Urothelium cell line (cell line): ENCODE measurements at places on chromosomes 5 and 9.

DNA sequence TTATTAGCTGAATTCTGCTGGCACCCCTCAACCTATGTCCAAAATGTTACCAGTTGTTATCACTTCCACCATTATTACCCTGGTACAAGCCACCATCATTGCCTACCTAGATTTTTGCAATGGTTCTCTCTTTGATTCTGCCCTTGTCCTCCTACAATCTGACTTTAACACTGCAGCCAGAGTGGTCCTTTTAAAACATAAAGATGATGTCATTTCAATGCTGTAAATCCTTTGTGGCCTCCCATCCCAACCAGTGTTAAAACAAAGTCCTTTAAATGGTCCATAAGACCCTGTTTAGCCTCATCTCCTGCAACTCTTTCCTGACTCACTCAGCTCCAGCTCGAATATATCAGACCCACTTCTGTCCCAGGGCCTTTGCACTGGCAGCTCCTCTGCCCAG lies 54.9 kb upstream of the FSTL4 start:
- DNase-seq, result no peak

DNA sequence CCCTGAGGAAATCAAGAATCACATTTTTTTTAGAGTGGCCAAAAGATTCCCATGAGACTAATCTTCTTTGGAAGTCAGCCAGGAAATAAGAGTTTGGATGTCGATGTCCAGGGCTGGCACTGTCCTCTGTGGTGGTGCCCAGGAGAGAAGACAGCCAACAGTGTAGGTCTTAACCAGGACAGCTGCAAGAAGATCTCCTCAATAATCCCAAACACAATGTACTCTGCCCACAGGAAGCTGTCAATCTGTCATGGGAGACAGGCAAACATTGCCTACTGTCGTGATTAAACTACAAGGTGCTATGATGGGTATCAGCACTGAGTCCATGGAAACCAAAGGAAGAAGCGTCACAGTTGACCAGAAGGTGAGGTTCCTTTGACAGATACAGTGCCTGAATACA lies 174.1 kb downstream of the PIK3R1 start:
- no peak for DNase-seq

DNA sequence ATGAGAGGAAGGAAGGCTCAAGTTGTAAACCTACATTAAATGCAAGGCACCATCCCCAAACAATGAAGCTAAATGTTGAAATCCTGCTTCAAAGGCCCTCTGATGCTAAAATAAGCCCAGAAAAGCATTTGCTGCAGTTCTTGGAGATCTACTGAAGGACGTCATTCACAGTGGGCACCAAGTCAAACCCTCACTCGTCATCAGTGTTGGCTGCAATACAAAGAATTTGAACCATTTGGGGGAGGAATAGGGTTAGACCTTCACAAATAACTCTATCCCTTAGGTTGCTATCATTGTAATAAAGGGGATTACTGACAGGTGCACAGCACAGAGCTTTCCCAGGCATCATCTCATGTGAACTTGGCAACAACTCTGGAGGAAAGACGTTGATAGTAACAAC lies 9.3 kb upstream of the MEGF9 start:
- no peak for DNase-seq

GRCh38 chr9:132007371-132008025 lies 72.2 kb downstream of the MED27 start:
- DNase-seq, result no peak

- DNase-seq, result no peak
These were observed 51.4 kb upstream of the CKMT2 start for GRCh38 chr5:81181576-81182316.

DNA sequence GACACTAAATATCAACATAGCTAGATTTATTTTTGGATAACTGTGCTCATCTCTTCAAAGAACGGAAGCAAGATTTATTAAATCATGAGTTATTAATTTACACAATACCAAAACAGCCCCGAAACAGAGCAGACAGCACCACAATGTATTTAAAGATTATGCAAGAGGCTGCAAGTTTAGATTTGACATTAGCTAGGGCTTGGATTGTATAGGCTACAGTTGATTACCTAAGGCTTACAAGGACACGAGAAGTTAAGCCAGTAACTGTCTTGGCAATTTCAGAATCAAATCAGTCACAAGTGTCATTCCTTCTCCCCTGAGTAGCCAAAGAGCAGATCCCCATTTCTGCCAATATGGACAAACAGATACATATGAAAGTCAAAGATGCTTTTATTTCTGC lies 152.6 kb downstream of the MED27 start:
- no peak for DNase-seq

GRCh38 chr5:48192-48591 lies 43.8 kb upstream of the PLEKHG4B start:
- DNase-seq, result no peak

DNA sequence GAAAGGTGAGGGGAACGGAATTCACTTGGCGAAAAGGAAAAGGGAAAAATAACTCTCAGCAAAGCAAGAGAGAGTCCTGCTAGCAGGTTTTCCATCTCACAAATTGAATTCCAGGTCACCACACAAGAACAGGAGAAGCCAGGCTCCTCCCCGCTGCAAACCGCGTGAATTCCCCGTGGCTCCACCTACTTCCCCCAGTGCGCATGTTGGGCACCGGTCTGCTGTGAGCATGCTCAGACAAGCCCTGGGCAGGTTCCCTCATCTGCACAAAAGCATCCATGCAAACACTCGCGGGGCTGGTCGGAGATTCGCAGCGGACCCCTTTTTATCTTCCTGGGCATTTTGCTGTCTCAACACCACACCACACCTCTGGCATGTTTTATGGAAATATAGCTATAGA lies 58.5 kb upstream of the S1PR3 start:
- no peak for DNase-seq

DNA sequence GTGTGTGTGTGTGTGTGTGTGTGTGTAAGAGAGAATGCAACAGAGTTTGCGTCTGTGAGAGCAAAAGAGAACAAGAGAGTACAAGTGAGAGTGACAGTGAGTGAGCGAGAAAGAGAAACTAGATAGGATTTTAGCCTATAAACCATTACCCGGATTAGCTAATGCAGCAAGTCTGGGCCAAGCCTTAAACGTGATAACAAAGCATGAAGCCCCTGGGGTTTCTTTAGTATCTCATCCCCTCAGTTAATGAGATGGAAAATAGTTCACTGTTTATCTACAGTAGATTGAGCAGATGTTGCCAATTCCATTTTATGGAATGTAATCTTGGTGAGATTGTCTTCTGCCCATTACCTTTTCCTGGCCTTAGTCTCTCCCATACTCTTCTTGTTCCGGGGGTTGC lies 114.5 kb downstream of the MAT2B start:
- DNase-seq, result no peak

GRCh38 chr5:159040181-159040580 lies 59.5 kb downstream of the EBF1 start:
- DNase-seq, result no peak
